Esophagus muscularis mucosa (tissue), 4 donors: ENCODE measurements at places on chromosomes 11 and 22.

DNA sequence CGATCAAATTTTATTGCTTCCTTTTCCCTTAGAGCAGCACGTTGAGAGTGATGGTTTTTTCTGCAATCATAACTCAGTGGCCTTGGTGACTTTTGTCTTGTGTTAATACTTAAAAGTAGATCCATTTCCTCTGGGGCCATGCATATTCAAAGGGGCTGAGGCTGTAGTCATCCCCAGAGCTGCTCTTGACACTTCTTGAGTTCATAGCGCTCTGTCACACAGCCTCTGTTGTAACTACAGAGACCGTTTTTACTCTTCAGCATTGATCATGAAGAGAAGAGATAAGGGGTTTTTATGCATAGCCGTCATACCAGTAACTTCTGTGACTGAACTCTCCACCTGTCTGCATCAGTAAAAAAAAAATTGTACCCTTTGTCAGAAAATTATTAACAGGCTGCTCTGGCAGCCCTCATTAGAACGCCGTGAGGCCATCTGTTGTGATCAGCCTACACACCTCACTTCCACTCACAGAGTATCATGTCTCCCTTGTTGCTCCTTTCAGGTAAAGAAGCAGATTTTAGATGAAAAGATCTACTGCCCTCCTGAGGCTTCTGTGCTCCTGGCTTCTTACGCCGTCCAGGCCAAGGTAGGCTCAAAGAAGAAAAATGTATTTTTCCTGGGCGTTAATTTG is 38.4 kb downstream of the NF2 start:
- no peak for DNase-seq

- DNase-seq = no peak
Measured at GRCh38 chr11:2830030-2830812, 55.4 kb downstream of the CDKN1C start.

DNA sequence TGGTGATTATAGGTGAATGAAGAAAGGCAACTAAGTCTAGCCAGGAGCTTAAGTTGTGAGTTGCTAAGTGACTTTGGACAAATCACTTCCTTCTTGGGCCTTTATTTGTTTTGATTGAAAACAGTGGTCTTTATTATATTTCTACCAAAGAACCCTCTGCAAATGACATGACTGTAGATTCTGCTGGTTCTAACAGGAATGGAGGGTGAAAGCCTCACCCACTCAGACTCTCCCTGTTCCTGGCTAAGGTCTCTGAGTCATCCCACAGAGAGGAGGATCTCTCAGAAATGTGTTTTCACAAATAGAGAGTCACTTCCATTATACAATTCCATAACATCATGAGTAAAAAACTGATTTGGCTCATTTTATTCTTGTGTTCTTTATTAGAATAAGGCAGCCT is 583.9 kb upstream of the LRRC4C start:
- DNase-seq = no peak

GRCh38 chr11:36395978-36396736 is 100.1 kb downstream of the PRR5L start:
- no peak for DNase-seq

GRCh38 chr11:71447791-71448256 is 369 bp downstream of the DHCR7 start:
- DNase-seq = no peak

- DNase-seq = peak; percentile 95
Measured at GRCh38 chr11:65315204-65315865, 669 bp downstream of the CDC42EP2 start.

- DNase-seq = no peak
Measured at GRCh38 chr11:93031386-93031785, 61.9 kb downstream of the MTNR1B start.

DNA sequence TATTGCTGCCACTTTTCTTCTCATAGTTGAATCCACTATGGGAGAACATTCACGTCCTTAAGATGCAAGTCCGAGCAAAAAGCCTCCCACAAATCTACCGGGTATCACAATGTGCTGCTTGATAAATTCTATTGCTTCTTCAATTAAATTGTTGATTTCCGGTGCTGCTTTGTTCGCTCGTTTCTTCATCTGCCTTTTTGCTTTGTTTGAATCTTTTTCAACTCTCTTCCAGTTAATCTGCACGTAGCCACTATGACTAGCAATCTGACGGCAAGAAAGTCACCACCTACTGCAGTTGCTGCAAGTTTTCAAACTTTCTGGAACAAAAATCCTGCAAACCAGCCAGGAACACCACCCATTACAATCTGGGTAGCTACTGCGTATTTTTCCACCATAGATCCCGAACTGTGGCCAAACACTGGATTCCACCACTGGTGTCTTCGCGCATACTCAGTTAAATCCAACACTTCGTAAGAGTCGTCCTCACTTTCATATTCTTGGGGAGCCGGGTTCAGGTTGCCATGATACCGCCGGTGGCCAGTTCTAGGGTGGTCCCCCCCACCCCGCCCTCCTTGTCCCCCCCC is 59.1 kb downstream of the CLMP start:
- no peak for DNase-seq

DNA sequence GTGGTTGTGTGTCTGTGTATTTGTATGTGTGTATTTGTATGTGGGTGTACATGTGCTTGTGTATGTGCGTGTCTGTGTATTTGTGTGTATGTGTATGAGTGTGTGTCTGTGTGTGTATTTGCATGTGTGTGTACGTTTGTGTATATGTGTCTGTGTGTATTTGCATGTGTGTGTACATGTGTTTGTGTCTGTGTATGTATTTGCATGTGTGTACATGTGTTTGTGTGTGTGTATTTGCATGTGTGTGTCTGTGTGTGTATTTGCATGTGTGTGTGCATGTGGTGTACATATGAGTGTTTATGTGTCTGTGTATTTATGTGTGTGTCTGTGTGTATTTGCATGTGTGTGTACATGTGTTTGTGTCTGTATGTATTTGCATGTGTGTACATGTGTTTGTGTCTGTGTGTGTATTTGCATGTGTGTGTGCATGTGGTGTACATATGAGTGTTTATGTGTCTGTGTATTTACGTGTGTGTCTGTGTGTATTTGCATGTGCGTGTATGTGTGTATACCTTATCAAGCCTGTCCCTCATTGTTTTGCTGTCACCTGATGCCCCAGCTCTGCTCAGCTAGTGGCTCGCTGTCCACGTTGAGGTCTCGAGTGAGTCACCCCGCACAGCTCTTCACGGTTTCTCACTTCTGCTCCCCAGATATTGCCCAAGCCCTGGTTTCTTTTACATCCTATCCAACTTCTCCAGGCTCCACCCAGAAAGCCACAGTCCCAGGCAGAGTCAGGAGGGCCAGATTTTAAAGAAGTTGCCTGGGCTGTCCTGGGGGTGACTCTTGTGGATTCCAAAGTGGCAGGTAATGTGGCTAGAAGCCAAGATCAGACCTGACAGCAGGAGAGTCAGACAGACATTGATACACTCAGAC is 15.2 kb downstream of the MB start:
- no peak for DNase-seq

- DNase-seq = no peak
Measured at GRCh38 chr22:30192427-30192826, 54.1 kb downstream of the LIF start.
